ENCODE measurements at places on chromosomes 7 and 10.

GRCh38 chr7:143494622-143495021 lies 16.9 kb downstream of the TAS2R41 start:
- DNase-seq: no peak
- no peak overlapping the region for H3K27ac ChIP-seq
- no peaks in the 10 kb centered on the region for H3K36me3 ChIP-seq
- no peak overlapping the region for H3K4me3 ChIP-seq

GRCh38 chr7:68446183-68446582 lies 1152.1 kb upstream of the AUTS2 start:
- DNase-seq: no peak
- H3K4me1 ChIP-seq: no peaks in the 10 kb centered on the region
- H3K27me3 ChIP-seq: peaks cover 4% of the 10 kb centered on the region

DNA sequence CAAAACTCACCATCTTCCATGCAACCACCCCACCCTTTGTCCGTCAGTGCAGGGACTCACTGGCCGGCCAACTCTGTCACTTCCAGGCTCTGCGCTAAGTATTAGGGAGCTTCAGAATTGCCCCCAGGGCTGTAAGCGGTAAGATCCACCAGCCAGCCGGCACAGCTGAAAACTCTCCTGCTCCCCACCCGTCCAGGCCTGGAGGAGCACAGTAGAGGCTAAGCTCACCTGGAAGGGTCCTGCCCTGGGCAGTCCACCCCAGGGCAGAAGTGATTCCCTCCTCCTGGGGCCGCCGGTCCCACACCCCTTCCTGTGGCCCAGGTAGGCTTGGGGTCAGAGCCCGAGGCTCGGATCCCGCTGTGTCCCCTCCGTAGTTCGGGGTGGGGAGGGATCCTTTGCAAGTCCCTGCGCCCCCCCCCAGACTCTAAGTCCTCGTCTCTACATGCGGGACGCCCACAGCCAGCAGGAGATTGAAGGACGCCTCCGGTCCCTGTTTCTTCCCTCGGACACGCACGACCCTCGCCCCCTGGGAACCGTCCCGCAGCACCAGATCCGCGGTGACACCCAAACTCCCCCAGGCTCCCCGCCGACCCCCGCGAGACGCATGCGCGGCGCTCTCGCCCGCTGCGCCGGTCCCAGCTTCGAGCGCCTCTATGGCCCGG lies 138.9 kb downstream of the ARHGAP22 start:
- H3K4me1 ChIP-seq: no peaks in the 10 kb centered on the region
- no peak for DNase-seq
- no peak overlapping the region for H3K4me3 ChIP-seq

- no peak for DNase-seq
- no peaks in the 10 kb centered on the region for H3K36me3 ChIP-seq
- no peaks in the 10 kb centered on the region for H3K4me1 ChIP-seq
- H3K27ac ChIP-seq: no peak overlapping the region
- H3K4me3 ChIP-seq: no peak overlapping the region
Measured at GRCh38 chr10:19961076-19962053, 145.1 kb downstream of the PLXDC2 start.

DNA sequence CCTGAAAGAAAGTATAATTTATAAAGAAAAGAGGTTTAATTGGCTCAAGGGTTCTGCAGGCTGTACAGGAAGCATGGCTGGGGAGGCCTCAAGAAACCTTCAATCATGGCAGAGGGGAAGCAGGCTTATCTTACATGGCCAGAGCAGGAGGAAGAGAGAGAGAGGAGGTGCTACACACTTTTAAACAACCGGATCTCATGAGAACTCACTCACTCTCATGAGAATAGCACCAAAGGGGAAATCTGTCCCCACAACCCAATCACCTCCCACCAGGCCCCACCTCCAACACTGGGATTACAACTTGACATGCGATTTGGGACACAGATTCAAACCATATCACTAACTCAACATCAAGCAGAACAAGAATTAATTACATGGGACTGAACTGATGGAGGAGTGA lies 6.9 kb upstream of the ZNF485 start:
- H3K27ac ChIP-seq: no peak overlapping the region
- H3K27me3 ChIP-seq: no peaks in the 10 kb centered on the region
- no peak for DNase-seq
- H3K4me1 ChIP-seq: peaks cover 22% of the 10 kb centered on the region
- H3K36me3 ChIP-seq: no peaks in the 10 kb centered on the region

DNA sequence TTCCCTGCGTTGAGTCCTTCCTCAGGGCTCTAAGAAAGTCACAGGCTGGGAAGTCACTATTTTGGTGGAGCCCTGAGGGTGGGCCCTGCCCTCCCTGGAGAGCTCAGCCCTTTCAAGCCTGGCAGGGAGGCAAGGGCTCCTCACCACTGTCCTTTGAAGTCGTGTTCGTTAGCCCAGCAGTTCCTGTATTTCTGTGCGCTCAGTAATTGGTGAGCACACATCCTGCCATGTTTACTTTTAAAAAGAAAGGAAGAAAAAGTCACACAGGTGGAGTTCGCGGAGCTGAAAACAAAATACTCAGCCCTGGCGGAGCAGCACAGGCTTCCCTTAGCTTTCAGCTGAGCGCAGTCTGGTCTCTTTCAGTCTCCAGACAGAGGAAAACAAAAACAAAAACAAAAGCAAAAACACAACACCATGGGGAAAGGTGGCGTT lies 37.1 kb downstream of the PRKCQ start:
- peaks cover 2% of the 10 kb centered on the region for H3K36me3 ChIP-seq
- H3K4me1 ChIP-seq: peaks cover 74% of the 10 kb centered on the region
- no peaks in the 10 kb centered on the region for H3K27me3 ChIP-seq
- peak overlapping the region; percentile 87 for H3K4me3 ChIP-seq

GRCh38 chr7:150811-151221 lies 41.6 kb upstream of the FAM20C start:
- H3K27me3 ChIP-seq: no peaks in the 10 kb centered on the region
- no peak for DNase-seq
- H3K4me1 ChIP-seq: peaks cover 11% of the 10 kb centered on the region
- peak overlapping the region; percentile 90 for H3K4me3 ChIP-seq
- peak overlapping the region; percentile 96 for H3K27ac ChIP-seq

DNA sequence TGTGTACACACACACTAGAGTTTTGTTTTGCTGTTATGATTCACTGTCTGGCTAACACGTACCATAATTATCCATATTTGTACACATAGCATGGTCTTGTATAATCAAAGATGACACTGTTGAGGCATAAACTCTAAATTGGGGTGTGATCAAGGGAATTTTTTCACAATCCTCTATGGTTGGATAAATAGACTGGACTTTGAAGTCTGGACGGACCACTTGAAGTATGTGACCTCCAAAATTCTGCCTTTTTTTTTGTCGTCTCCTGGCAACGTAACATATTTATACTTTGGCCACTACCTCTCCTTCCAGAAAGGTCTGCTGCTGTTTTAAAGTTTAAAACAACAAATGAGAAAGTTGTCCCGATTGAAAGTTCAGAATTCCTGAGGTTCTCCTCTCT lies 193.4 kb downstream of the CACNB2 start:
- no peaks in the 10 kb centered on the region for H3K36me3 ChIP-seq
- H3K4me1 ChIP-seq: no peaks in the 10 kb centered on the region
- H3K27me3 ChIP-seq: peaks cover 3% of the 10 kb centered on the region
- H3K27ac ChIP-seq: no peak overlapping the region
- DNase-seq: no peak
- no peak overlapping the region for H3K4me3 ChIP-seq

DNA sequence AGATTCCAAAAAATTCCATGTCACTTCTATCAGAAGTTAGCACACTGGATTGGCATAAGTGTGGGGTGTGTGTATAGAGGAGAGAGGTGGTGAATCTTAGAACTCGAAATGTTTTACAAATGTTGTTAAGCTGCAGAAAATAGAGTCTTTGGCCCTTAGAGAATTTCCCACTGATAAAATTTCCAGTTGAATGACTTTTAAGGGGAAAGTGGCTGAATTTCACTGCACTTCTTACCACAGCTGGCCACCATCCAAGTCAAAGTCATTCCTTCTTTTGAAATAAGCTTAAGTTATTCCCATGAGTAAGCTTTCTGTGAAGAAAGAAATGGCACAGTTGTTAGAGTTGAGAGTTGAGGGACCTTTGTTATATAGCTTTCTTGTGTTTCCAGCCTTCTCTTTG lies 13.9 kb downstream of the VCL start:
- no peak overlapping the region for H3K27ac ChIP-seq
- H3K4me1 ChIP-seq: peaks cover 39% of the 10 kb centered on the region
- DNase-seq: no peak

DNA sequence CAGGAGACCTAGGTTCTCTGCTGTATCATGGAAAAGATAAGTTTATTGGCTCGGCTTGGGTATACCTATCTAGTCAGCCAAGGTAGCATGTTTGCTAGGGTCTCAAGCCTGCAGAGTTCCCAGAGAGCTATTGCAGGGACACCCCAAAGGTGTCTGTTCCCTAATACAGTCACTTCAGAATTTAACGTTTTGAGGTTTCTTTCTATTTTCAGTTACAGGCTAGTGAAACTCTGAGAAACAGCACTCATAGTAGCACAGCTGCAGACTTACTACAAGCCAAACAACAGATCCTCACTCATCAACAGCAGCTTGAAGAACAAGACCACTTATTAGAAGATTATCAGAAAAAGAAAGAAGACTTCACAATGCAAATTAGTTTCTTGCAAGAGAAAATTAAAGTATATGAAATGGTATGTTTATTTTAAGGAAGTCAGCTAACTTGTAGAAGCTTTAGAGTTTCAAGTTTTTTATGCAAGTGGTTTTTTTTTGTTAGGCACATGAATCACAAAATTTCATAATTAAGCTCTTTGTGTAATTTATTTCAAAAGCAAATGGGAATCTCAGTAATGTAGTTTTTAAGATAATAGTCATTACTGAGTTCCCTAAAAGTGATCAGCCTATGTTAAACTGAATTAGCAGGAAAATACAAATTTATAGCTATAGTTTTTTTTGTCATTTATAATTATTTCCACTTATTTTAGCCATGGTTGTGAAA lies 54.9 kb downstream of the AKAP9 start:
- no peak overlapping the region for H3K4me3 ChIP-seq
- no peak overlapping the region for H3K27ac ChIP-seq
- peaks cover 27% of the 10 kb centered on the region for H3K36me3 ChIP-seq
- no peaks in the 10 kb centered on the region for H3K27me3 ChIP-seq
- no peak for DNase-seq

DNA sequence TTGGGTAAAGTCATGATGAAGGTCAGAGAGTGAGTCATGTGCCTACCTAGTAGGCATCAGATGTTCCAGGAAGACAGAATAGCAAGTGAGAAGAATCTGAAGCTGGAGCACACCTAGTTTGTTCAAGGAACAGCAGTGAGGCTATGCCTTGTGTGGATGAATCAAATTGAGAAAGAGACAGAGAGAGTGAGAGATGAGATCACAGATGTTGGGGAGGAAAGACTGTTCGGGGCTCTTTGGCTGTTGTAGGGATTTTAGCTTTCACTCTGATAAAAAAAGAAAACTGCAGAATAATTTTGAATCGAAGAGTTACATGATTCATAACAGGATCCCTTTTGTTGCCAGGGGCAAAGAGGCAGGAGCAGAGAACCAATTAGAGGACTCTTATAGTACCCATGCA lies 6.3 kb downstream of the LIPF start:
- peak; percentile 44 for DNase-seq
- H3K36me3 ChIP-seq: no peaks in the 10 kb centered on the region
- peaks cover 7% of the 10 kb centered on the region for H3K27me3 ChIP-seq
- peak overlapping the region; percentile 33 for H3K27ac ChIP-seq
- H3K4me3 ChIP-seq: no peak overlapping the region

- H3K27me3 ChIP-seq: no peaks in the 10 kb centered on the region
- peak; percentile 84 for DNase-seq
- H3K36me3 ChIP-seq: peaks cover 47% of the 10 kb centered on the region
- H3K27ac ChIP-seq: peak overlapping the region; percentile 85
- peaks cover 27% of the 10 kb centered on the region for H3K4me1 ChIP-seq
Measured at GRCh38 chr10:12241810-12242529, 46.0 kb downstream of the CDC123 start.

DNA sequence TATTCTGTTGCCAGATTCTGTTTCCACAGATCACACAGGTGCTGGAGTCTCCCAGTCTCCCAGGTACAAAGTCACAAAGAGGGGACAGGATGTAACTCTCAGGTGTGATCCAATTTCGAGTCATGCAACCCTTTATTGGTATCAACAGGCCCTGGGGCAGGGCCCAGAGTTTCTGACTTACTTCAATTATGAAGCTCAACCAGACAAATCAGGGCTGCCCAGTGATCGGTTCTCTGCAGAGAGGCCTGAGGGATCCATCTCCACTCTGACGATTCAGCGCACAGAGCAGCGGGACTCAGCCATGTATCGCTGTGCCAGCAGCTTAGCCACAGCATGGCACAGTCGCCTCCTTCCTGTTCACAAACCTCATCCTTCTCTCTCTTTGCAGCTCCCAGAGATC lies 237.5 kb upstream of the PRSS1 start:
- no peaks in the 10 kb centered on the region for H3K36me3 ChIP-seq
- DNase-seq: peak; percentile 67
- no peak overlapping the region for H3K4me3 ChIP-seq
- H3K4me1 ChIP-seq: peaks cover 58% of the 10 kb centered on the region
- no peaks in the 10 kb centered on the region for H3K27me3 ChIP-seq

- no peak overlapping the region for H3K4me3 ChIP-seq
- H3K4me1 ChIP-seq: peaks cover 10% of the 10 kb centered on the region
- H3K27me3 ChIP-seq: no peaks in the 10 kb centered on the region
- DNase-seq: no peak
- no peak overlapping the region for H3K27ac ChIP-seq
- peaks cover 4% of the 10 kb centered on the region for H3K36me3 ChIP-seq
Measured at GRCh38 chr7:100466653-100467605, 2.9 kb upstream of the SPACDR start.

DNA sequence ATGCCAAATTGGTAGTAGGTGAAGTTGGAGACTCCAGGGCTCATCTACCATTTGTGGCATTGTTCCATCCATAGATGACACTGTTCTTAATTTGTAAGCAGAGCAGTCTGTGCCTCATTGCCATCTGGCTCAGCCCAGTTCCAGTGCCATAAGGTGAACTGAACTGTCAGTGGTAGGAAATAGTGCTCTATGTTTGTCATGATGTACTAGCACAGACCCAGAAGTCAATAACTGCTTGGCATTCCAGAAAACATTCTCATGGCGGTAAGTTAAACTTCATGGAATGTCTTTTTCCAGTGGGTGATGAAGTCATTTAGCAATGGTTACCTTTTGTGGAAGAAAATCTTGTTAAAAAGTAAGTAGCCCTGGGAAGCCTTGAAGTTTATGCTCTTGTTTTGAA lies 302.7 kb downstream of the SUGCT start:
- H3K4me1 ChIP-seq: no peaks in the 10 kb centered on the region
- DNase-seq: no peak
- no peaks in the 10 kb centered on the region for H3K27me3 ChIP-seq
- H3K36me3 ChIP-seq: peaks cover 1% of the 10 kb centered on the region

All from activated naive CD4-positive, alpha-beta T cell treated with anti-CD3 and anti-CD28 coated beads for 36 hours (primary cell).